ENCODE measurements at places on chromosomes 12 and 14.

GRCh38 chr12:31249356-31249755, 76.6 kb downstream of the SINHCAF start:
- DNase-seq, result no peak

DNA sequence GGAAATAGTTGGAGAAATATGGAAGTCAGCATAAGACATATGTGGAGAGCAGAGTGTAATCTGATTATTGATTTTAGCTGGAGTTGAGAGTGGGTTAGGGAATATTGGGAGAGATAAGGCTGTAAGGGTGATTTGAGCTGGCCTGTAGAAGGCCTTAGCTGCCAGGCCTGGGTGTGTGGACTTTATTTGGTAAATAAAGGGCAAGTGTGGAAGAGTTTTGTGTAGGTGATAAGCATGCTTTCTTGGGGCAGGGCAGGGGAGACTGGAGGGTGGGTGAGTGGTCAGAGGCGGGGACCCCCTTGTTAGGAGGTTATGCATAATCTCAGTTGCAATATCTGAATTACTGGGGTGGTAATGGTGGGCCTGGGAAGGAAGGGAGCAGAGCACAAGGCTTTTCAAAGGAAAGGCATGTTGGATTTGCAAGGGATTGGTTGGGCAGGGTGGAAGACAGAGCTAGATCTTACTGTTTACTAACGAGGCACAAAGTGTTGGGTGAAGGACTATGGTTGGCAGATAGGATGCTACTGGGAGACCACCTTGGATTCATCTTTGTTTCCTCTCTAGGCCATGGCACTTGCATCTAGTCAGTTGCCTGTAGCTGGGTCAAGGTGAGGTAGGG, 5.5 kb downstream of the KHNYN start:
- no peak for DNase-seq

DNA sequence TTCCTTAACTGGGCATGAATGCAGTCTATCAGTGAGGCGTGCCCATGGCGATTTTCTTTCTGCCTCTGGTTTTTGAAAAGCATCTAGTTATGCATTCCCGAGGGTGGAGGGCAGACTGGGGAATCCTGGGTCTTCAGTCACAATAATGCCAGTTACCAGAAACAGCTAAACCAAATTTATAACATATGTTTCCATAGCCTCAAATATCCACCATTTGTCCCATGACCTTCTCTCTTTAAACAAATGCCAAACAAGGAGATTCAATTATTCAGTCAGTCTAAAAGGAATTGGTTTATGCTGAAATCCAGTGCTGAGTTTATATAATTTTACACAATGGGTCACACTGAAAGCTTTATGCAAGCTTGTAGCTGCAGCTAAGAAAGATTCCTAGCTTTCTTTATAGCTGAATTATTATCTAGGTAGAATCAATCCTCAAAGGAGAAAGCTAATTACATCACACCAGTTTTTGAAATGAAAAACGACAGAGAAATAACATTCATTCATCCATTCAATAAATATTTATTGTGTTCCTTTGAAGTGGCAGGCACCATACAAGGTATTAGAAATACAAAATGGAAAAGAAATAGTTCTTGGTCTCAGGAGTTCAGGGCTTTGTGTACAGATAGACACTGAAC, 131.3 kb upstream of the RAP1B start:
- DNase-seq, result no peak

GRCh38 chr12:40770781-40771180, 78.5 kb downstream of the CNTN1 start:
- no peak for DNase-seq

- DNase-seq, result no peak
These were observed 40.5 kb downstream of the RPS29 start for GRCh38 chr14:49545716-49546115.

GRCh38 chr12:8947737-8948136, 1.7 kb downstream of the M6PR start:
- no peak for DNase-seq

GRCh38 chr12:124542021-124542949, 25.1 kb downstream of the NCOR2 start:
- no peak for DNase-seq
